ENCODE measurements at places on chromosomes 3 and 15.
A peak's percentile ranks its signal among the peaks of the same experiment; 100 is the strongest.

DNA sequence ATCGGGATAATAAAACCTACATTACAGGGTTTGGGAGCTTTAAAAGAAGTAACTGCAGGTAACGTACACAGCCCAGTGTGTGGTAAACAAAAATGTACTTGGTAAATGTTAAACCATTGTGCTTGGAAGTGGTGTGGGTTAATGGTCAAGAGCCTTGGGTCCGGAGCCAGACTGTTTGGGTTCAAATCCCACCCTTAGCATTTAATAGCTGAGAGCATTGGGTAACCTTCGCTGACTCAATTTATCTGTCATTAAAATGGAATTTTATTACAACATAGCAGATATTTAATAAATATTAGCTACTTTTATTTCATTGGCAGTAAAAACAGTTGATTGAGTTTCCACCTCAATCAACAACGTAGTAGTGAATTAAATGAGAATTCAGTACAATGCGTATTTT, 1.5 kb downstream of the FSTL1 start:
- DNase-seq, result no peak

- no peak for DNase-seq
Observed at GRCh38 chr3:129085818-129086217, 25.2 kb downstream of the GP9 start.

DNA sequence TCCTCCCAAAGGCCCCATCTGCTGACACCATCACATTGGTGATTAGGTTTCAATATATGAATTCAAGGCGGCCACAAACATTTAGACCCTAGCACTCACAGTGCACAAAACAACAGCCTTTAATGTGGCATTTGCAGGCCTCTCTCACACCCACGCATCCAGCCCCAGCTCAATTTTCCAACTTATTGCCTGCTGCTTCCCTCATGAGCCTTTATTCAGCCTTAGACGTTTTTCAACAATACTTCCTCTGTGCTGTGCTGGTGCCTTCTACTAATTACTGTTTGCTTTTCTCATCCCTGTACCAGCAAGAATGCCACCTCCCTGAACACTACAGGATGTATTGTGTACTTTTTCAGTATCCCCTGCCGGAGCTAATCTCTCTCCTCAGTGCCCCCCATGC, 334.6 kb downstream of the GABRB3 start:
- no peak for DNase-seq

DNA sequence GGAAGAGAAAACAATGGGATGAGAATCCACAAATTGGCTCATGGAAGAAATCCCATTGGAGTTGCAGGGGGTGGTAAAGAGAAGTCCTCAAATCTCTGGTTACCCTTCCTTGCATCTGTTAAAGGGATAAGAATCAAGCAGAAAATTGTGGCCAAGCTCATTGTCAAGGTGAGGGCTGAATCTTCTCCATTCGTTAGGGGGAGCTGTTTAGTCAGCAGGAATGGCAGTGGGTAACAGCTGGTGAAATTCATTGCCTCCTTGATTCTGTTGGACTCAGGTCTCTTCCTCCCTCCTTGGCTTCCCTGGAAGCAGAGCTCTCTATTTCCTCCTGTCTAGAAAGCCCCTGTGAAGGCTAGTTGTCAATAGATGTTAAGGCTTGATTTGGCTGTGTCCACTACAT, 343.1 kb upstream of the SEMA6D start:
- DNase-seq, result peak; percentile 34

- DNase-seq, result no peak
Observed at GRCh38 chr3:72177075-72178050, 392.4 kb upstream of the PROK2 start.

DNA sequence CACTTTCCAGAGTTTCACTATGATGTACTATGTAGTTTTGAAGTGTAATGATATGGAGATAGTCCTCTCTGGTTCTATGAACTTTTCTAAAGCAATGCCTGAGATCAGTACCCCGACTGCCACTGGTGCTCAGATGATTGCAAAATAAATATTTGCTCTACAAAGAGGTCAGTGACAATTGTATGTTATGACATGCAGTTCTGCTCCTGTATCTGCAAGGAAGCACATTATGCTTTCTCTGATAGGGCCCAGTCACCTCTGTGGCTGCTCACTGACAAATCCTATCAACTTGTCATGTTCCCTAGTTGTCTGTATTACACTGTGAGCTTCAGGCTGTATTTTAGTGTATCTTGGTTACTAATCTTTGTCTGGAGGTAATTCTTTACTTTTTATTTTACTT, 362.6 kb downstream of the ROBO1 start:
- no peak for DNase-seq

DNA sequence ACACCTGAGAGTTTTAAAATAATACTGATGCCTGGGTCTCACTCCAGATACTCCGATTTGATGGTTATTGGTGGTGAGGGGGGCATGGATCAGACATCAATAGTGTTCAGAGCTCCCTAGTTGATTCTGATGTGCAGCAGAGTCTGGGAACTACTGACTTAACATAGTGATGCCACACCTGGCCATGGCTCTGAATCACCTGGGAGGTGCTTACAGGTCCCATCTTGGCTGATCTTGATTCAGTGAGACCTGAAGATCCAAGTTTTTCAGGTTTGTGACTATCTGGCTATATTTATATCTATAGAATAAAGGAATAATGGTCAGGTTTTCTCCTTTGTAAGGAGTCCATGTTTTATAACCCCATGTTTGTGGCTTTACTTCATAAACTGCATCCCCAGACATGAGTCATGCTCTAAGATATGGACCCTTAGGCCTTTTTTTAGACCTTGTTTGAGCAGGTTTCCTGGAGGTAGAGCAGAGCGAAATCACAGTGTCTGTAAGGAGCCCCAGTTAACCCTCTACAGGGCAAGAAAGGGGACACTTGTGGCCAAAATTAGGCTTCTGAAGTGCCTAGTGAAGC, 101.4 kb downstream of the LARS2 start:
- DNase-seq, result peak; percentile 39

DNA sequence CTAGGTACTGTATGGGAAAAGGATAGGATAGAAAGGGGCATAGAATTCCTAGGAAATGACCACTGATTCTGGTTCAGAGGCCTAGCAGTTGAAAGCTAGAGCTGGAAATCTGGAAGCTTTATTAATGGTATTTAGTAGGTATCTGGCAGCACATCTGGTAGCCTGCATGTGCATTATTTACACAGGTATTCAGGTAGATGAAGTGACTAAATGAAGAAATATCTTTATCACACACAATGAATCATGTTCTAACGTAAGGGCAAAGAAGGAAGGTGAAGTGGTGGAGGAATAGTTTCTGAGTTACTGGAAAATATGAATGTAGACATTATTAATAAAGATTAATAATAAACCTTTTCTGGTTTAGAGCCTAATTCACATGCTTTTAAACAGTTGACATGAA, 119.9 kb downstream of the MBNL1 start:
- DNase-seq, result no peak

DNA sequence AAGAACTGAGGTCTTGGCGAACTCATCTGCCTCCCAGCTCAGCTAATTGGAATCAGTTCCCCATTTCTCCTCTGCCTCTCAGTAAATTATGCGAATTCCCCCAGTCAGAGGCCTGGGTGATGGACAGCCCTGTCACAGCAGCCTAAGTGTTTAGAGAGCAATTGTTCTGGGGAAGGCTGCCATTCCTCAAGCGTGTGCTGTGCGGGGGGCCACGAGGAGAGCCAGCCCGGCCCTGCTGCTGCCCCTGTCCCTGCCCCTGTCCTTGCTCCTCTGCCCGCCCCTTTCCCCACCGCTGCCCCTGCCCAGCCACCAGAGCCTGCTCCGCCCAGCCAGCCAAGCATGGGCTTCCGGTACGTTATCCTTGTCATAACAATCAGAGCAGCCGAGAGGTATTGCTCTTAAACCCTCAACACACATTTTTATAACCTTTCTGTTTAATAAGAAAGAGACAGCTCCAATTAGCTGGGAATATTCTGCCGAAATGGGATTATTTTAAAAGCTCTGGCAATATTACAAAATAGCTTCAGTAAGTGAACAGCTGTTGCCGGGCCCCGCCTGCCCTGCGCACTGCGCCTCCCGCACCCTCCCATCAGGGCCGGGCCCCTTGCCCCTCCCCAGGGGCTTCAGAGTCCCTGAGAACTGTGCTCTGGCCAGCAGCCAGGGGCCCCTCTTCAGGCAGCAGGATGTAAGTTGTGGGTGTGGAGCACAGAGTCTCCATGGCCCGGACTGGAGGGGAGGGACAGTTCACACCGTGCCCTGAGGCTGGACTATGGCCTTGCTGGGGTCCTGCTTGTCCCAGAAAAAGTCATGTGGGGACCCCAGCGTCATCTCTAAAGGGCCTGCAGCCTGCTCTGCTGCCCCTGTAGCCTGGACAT, 12.4 kb upstream of the CACNA2D2 start:
- DNase-seq, result no peak

DNA sequence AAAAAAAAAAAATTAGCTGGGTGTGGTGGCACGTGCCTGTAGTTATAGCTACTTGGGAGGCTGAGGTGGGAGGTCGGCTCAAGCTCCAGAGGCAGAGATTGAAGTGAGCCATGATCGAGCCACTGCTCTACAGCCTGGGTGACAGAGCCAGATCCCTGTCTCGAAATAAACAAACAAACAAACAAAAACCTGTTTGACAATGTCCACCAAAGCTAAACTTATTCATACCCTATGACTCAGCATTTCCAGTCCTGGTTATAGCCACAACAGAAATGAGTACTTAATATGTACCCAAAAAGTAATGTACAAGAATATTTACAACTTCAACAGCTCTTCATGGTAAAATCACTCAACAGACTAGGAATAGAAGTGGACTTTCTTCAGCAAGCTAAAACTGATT, 31.1 kb downstream of the SERP1 start:
- DNase-seq, result no peak

GRCh38 chr3:65677486-65678010, 361.2 kb downstream of the MAGI1 start:
- no peak for DNase-seq

DNA sequence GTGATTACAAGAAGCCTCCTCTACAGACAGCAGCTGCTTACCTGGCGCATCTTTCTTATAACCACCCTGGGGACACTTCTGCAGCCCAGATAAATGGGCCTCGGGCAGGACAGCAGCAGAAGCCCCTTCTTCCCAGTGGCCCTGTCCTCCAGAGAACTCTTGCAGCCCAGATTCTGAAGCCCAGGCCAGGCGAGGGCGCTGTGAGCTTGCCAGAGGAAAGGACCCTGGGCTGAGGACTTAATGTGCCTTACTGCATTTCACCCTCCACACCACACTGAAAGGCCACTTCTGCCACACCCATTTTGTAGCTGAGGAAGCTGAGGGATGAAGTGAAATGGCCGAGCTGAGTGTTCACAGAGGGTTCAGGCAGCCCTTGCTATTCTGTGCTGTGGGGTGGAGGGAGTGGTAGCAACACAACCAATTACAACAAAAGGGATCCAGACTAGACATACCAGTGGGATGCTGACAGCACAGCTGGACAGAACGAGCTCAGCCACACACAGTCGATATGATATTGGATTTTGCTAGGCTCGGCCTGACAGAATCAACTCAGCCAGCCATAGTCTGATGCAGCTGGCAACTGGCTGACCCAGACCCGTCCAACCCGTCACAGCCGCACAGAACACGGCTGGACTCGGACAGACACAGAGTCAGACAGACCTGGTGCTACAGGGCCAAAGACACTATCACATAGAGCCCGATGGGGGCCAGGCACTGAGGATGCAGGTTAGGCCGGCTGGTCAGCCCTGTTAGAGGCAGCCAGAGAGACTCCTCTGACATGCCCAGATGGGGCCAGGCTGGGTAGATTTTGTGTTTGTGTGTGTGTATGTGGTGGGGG, 7.3 kb downstream of the ACOX2 start:
- DNase-seq, result no peak

DNA sequence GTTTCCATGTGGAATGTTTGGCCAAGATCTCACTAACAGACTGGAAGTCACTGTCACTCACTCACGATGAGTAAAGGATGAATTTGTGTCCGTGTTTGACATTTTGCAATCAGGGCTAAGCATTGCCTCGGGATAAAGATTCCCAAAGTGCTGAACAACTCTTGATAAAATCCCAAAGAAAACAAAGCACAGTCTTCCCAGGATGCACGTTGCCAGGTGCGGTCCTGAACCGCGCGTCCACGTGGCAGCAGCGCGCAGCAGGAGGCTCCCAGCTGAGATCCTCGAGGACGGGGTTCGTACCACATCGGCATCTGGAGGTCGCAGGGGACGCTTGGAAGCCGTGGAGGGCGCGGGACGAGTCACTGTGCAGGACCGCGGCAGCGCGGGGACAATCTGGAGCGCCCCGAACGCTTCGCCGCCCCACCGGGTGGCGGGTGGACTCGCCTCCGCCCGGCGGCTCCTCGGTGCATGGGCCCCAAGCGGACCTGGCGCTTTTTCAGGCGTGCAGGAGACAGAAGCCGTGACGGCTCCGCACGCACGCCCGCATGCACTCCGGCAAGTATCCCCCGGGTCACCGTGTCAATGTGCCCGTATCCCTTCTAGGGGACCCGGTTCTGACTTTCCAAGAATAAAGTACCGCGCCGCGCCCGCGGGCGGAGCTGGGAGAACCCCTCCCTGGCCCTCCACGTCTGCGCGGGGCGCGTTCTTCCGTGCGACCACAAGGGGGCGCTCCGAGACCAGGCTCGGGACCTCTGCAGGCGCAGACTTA, 17.7 kb downstream of the CPN2 start:
- DNase-seq, result peak; percentile 85

- peak; percentile 54 for DNase-seq
Observed at GRCh38 chr15:41933771-41934170, 38.6 kb downstream of the EHD4 start.

- DNase-seq, result no peak
Observed at GRCh38 chr15:92629975-92630626, 25.5 kb downstream of the FAM174B start.

GRCh38 chr15:52256366-52256765, 39.2 kb downstream of the MYO5C start:
- peak; percentile 69 for DNase-seq

DNA sequence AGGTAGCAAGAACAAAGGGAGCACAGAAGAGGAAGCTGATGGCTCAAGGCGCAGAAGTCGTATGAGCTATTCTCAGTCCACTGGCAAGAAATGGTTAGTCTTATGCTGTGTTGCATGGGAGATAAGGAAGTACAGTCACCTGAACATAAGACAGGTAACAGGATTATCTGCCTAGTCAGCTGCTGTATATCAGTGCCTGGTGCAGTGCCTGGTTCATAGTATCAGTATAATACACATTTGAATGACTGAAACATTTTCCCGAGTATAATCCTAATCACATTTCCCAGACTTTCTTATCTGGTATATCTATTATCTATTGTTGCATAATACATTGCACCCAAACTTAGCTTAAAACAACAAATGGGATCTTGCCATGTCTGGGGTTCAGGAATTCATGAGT, 302.5 kb downstream of the GABRG3 start:
- DNase-seq, result no peak

- DNase-seq, result no peak
Observed at GRCh38 chr3:10815487-10815886, 541 bp upstream of the SLC6A11 start.

- no peak for DNase-seq
Observed at GRCh38 chr3:123481071-123481470, 32.2 kb upstream of the ADCY5 start.

DNA sequence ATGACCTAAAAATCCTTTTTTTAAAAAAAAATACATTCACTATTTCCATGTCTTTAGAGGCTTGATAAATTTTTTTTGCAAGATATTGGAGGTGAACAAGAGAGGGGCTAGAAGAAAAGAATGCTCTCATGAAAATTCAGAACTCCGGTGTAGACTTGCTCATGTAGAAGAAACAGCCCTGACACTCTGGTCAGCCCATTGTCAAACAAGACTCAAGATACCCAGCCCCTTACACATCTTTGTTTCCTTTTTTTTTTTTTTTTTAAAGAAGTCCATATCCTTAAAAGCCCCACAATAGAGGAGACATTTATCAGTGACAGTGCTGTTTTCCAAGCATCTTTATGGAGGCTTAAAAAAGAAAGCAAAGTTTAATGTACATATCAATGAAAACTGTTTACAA, 196.8 kb upstream of the RORA start:
- DNase-seq, result no peak

GRCh38 chr3:184368116-184368515, 6.6 kb downstream of the POLR2H start:
- no peak for DNase-seq
